ENCODE measurements at places on chromosomes 13 and 19. TPM values are rescaled to one million over a fixed set of nuclear protein-coding genes. Genes with fewer than 3 reads are reported as not detected.

DNA sequence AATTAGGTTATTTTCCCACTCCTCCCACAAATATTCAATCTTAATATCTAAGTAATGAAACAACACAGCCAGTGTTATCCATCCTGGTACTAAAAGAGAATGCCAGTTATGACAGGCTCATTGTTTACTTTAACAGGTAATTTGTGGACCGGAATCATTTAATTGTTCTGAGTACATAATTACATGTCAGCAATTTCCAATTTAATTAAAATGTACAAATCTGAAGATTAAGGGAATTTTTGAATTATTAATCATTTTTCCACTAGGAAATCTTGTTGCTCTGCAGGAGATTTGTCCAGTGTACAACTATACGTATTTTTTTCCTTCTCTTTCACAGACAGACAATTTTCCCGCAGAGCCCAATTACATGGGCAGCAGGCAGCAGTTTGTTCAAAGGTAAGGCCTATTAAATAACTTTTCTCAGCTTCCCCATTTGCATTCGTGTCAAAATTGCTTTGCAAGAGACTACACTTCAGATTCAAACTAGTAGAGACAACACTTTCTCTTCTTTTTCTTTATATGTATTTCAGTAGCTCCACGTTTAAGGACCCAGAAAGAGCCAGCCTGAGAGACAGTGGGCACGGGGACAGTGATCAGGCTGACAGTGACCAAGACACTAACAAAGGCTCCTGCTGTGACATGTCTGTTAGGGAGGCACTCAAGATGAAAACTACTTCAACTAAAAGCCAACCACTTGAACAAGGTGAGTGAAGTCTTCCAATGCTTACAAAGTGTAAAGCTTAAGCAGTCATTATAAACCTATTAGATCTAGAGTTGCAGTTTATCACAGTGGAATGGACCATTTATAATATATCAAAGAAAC lies 34.8 kb downstream of the PCDH17 start:
- DNase-seq, result no peak

DNA sequence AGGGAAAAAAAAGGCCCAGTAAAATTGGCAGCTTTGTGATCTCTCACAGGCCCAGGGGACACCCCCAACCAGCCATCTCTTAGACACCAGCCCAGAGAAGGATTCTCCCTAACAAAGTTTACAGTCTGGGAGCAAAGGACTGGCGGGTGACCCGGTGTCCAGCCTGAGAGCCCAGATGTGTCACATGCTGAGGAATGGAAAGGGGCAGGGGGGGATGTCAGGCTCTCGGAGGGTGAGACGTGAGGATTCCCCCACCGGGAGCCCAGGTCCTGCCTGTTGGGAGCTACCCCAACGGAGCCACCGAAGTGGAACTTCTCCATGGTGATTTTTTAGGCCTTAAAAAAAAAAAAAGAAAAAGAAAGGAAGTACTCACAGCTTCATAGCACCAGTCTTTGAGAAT lies 4.8 kb upstream of the CTXN1 start:
- no peak for DNase-seq

DNA sequence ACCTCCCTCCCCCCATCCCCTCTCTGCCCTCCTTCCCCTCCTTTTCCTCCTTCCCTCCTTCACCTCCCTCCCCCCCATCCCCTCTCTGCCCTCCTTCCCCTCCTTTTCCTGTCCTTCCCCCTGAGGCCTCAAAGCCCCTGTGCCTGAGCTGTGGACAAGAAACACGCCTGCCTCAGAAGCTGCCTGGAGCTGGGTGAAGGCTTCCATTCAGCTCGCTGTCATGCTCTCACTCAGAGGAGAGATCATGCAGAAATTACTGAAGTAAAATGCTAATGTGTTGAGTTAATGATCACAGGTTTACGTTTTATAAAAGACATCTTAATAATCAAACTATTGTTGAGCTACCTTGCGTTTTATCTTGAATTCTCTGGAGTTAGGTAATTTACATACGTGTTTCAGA lies 114.5 kb downstream of the ATP11A start:
- no peak for DNase-seq

- peak; percentile 85 for DNase-seq
Measured at GRCh38 chr19:44657211-44657921, 13.7 kb downstream of the PVR start.

- DNase-seq, result peak; percentile 85
Measured at GRCh38 chr13:40190641-40191100, 475.8 kb downstream of the FOXO1 start.

DNA sequence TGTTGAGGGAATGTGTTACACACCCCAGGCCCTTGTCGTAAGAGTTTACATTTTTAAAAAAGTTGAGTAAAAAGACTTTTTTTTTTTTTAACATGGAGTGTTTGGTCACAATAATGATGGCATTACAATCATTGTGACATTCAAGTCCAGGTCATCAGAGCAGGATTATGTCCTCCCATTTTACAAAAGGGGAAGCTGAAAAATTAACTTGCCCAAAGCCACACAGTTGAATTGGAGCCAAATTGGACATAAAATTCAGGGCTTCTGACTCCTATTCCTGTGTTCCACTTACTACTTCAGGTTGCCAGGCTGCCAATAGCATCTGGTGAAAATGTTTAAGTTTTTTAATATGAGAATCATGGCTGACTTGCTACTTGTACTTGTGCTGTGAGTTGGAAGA lies 49.3 kb downstream of the DLEU7 start:
- no peak for DNase-seq

- DNase-seq, result no peak
Measured at GRCh38 chr13:62092536-62092935, 676.9 kb upstream of the PCDH20 start.

Gene GRIN2D
- total RNA-seq, result 0.18 TPM

Gene ANKLE1
- 18.4 TPM for total RNA-seq

Measured in activated CD8-positive, alpha-beta T cell treated with anti-CD3 and anti-CD28 coated beads for 36 hours (primary cell).